ENCODE measurements at places on chromosomes 7 and 10.
A peak's percentile ranks its signal among the peaks of the same experiment; 100 is the strongest.

DNA sequence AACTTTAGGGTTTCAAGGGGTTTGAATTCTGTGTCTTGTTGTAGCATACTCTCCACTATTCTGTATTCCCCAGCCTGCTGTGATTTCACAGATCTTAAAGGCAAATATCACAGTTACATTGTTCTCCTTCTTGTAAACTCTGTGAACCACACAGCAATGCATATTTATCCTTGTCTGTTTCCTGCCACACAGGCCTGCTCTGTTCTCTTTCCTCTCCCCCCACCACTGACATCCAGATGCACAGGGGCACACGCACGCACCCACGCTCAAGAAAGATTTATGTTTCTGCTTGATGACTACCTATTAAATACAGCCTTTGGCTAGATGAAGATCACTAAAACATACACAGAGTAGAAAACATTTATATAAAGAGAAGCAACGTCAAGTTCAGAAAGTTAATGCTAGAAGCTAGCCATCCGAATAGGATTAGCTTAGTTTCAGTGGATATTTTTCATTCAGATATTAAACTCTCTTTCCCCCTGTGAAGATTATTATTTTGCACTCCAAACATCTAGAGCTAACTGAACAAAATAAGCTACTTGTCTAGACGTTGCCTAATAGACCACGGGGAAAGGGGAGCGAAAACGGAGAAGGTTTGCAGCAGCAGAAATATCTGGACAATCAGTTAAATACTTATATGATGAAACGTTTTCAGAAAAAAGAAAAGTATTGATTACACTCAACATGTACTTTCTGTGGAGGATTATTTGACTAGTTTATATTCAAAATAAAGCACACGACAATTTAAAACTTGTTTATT is 193.1 kb upstream of the SEMA3C start:
- DNase-seq = no peak

DNA sequence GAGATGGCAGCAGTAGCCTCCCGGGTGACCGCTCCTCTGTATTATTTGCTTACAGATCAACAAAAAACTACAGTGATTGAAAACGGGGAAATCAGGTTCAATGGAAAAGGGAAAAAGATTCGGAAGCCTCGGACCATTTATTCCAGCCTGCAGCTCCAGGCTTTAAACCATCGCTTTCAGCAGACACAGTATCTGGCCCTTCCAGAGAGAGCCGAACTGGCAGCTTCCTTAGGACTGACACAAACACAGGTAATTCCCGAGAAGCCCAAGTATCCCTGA is 2.2 kb downstream of the DLX6 start:
- DNase-seq = no peak

DNA sequence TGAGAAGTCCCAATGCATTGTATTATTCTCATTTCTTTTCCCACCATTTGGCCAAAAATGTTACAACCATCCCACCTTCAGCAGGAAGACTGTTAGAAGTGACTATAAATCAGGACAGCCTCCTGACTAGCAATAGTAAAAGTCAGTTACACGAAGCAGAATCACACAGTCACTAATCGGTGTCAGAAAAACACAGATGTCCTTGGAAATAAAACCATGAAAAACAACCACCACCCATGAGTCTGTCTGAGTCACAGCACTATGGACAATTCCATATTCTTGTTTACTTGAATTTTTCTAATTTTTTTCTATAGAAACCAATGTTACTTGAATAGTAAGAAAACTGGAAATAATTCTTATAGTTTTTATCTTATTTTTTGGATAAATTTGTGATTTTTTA is 81.9 kb upstream of the FRMD4A start:
- peak; percentile 11 for DNase-seq

DNA sequence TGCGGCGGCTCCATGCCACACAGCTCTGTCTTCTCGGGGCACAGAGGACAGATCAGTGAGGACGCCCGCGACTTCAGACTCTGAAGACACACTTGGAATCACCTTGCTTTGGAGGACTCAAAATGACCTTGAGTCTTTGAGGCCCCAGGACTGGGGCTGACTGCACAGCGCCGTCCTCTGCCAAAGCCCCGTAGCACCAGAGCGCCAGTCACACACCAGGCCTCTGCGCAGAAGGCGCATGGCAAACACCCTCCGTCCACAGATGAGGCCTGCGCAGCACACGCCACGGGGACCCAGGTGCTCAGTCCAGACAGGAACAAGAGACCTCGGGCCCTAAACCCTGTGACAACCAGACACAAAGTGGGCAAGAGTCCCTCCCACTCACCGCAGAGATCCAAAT is 134.7 kb downstream of the MAD1L1 start:
- no peak for DNase-seq

GRCh38 chr7:95139922-95140321 is 184.4 kb downstream of the PON1 start:
- no peak for DNase-seq

- no peak for DNase-seq
Measured at GRCh38 chr10:131755200-131755599, 145.6 kb upstream of the PPP2R2D start.

DNA sequence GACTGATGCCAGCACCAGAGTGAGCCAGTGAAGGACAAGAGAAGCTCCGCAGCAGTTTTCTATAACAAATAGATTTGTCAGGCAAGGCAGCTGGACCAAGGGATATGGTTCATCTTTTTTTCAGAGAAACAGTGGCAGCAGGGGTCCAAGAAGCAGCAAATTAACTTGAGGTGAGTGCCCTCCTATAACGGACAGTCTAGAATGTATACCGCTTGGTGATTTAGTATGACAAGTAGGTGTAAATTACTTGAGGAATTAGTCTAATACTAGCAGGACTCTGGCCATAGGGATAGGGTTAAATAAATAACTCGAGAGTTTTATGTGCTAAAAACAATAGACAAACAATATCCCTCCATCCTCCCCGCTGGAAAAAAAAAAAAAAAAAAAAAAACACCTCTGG is 153.0 kb upstream of the WNT16 start:
- DNase-seq = no peak

DNA sequence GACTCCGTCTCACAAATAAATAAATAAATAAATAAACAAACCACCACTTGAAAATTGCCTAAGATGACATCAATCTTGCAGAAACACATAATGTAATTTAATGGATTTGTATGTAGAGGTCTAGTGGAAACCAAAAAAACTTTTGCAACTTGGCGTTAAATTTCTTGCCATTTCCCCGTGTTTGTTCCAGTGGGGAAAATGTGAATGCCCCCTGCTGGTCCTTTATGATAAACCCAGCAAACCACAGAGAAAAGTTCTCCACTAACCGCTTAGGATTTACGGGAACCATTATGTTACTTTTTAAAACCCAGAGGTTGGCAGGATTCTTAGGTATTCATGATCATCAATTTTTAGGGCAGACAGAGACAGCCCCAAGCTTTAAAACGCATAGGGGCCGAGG is 32.5 kb downstream of the LAMB4 start:
- no peak for DNase-seq

GRCh38 chr7:139482662-139483466 is 609 bp downstream of the KLRG2 start:
- peak; percentile 23 for DNase-seq

- DNase-seq = no peak
Measured at GRCh38 chr7:101165958-101166647, 734 bp upstream of the VGF start.

DNA sequence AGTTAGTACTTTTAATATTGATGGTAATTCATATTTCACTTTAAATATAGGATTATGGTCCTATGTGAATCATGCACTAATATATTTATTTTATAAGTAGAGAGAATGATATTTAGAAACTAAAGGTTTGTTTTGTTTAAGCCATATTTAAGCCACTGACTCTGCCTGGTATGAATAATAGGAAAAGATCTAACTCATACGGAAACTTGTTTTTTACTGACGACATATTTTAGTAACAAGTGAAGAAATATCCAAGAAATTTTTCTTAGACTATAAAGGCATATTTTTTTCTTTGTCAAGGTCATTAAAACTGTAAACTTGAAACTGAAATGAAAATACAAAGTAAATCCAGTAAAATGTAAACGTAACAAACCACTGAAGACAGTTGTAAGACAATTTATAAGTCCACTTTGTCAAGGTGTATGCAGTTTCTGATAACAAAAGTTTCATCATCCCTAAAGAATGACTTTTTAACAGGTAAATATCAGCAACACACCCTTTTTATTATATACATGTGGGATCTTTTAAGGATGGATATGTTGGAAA is 147.1 kb downstream of the PHF14 start:
- no peak for DNase-seq

DNA sequence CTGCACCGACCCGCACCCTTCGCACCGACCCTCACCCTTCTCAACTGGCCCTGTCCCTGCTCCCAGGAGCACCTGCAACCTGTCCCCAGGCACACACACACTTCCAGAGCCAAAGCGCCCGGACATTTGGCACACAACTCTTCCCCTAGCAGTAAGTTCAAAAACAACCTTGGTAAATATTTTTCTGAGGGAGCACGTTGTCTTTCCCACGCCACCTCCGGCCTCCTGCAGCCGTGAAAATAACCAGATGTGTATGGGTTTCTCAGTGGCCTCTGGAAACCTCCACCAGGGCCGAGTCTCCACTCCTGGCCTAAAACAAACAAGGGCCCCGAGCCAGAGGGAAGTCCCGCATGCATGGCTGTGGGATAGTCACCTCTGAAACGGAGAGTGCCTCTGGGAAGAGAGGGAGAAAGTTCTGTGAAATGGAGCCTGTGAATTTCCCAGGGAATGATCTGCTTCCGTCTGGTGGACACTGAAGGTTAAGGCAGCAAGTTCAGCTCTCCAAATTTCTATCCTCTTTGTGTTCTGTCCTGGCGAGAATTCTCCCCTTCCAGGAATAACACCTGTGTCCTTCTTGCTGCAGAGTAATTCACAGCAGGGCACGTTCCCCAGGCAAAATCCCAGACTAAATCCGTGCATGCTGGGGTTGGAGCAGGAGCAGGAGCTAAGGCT is 15.8 kb downstream of the PODXL start:
- DNase-seq = no peak

- peak; percentile 6 for DNase-seq
Measured at GRCh38 chr7:18020138-18020715, 7.4 kb downstream of the PRPS1L1 start.

DNA sequence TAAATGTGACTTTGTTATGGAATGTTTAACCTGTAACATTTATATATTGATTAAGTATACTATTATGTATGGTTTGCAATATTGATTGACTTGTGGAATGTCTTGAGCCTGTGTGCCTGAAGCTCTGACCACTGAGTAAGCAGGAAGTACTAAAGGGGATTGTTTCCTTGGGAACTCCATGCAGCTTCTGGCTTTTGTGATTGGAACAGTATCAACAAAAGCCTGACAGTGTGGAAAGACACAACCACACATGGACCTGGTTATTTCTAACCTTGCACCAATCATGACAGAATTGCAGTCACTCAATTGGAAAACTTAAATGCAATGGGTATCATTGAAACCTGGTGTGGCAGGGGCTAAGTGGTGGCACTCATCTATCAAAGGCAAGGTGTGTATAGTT is 45.5 kb upstream of the PIK3CG start:
- DNase-seq = peak; percentile 29

DNA sequence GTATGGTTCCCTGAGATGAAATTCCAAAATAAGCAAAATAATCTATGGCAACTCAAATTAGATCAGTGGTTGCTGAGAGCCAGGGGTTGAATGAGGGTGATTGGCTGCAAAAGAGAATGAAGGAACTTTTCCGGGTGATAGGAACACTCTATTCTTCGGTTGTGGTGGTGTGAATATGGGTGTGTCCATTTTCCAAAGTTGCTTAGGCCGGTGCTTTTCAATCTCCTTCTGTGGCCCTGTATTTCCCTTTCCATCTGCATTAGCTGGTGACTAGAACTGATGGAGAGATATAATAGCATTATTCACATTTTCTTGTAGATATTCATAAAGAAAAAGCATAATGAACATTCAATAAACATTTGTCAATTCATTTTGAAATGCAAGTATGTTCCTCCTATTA is 382.9 kb downstream of the TFEC start:
- no peak for DNase-seq

DNA sequence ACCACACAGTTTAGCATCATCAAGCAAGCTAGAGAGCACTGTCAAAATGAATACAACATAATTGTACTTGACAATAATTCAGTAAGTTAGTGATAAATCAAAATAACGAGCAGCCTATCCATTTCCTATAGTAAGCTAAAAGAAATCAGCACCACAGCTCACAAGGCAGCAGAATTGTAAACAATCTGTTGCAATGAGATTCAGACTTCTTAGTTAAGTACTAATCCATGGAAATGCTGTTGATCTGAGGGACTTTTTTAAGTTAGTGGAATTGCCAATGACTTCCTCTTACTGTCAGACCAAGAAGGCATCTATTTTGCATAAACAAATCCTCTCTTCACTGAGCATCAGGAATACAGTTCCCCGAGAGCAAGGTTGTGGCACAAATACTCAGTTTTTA is 136.6 kb upstream of the CCDC6 start:
- no peak for DNase-seq

- DNase-seq = no peak
Measured at GRCh38 chr10:89944138-89944537, 242.7 kb downstream of the KIF20B start.

GRCh38 chr7:35804231-35804970 is 3.5 kb downstream of the SEPTIN7 start:
- DNase-seq = no peak

DNA sequence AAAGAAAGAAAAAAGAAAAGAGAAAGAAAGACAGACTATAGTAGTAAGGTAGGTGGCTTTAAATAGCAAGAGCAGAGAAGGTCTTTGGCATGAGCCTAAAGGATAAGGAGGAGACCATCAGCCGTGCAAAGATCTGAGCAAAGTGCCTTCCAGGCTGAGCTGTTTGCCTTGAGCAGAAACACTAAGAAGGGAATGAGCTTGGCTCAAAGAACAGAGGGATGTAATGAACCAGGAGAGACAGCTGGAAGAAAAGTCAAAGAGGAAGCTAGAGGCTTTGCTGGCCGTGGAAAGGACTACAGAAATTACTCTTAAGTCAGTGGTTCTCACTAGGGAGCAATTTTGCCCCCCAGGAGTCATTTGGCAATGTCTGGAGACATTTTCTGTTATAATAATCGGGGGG is 228.6 kb downstream of the FGFR2 start:
- DNase-seq = no peak

DNA sequence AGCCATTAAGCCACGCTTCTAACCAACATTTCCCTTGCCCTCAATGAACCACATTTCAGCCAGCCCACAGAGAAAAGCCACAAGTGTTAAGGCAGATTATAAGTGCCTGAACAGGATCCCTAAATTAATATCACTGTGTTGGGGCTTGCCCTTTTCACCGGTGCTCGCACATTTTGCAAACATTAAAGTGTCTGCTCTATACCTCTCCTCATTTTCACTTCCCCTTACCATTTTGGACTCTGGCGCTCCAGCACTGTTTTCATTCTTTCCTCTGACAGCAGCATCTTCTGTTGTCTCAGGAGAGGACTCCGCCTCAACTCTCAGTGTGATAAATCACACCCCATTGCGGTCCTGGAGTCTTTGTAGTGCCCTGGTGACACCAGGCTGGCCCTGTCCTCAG is 274.2 kb downstream of the BAMBI start:
- DNase-seq = no peak

DNA sequence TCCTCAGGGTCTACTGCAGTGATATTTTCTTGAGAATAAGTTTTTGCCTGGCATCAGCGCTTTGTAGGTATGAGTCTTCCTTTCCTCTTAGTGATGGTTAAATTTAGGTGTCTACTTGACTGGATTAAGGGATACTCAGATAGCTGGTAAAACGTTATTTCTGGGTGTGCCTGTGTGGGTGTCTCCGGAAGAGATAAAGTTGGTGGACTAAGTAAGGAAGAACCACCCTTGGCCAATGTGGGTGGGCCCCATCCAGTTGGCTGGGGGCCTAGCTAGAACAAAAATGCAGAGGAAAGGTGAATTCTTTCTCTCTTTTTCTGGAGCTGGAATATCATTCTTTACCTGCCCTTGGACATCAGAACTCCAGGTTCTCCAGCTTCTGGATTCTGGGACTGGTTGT is 138.8 kb downstream of the ADCYAP1R1 start:
- no peak for DNase-seq

All from AG08395 (cell line).